ENCODE measurements at places on chromosomes 11 and 22.

DNA sequence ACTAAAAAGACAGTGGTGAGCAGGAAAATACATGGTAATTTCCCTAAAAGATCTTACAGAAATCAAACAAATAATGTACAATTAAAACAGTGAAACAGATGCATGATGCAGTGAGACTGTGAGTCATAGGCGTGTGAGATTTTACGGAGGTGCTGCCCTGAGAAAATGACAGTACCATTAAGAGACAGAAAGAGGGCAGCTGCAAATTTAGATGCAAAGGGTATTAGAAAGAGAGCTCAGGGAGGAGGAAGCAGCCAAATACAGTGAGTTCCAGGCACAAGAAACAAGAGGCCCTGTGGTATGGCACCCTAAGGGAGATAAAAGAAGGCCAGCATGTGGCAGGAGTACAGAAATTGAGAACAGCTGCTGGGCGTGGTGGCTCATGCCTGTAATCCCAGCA is 88.5 kb upstream of the FIBIN start:
- no peak for DNase-seq

- no peak for DNase-seq
Measured at GRCh38 chr22:48794906-48795305, 1032.8 kb downstream of the BRD1 start.

DNA sequence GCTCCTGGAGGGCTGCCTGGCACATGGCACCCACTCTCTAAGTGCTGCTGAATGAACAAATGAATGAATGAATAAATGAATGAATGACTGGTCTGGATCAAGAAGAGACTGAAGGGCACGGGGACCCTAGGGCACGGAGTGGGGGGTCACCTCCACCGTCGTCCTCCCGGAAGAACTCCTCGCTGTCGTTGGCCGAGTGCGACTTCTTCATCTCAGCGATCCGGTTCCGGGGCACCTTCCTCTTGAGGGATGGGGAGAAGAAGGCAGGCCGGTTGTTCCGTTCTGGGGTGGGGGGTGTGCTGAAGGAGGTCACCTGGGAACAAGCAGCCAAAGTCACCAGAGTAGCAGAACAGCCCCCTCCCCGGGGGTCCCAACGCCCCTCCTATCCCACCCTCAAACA is 36.0 kb downstream of the NUP50 start:
- no peak for DNase-seq

GRCh38 chr11:45182902-45183301 is 36.5 kb downstream of the PRDM11 start:
- no peak for DNase-seq

DNA sequence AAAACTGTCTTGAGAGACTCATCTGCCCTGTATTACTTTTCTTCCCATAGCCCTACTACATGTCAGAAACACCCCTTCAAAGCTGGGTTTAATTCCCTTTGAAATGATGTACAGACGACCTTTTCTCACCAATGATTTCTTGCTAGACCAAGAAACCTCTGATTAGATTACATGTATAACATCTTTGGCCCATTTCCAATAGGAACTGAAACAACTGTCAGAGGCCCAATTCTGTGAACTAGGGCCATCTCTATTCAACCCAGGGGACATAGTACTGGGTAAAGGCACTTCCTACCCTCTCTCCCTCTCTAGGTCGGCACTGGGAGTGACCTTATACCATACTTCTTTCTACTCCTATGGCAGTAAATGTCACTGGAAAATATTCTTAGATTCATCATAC is 19.4 kb downstream of the NPAT start:
- no peak for DNase-seq

DNA sequence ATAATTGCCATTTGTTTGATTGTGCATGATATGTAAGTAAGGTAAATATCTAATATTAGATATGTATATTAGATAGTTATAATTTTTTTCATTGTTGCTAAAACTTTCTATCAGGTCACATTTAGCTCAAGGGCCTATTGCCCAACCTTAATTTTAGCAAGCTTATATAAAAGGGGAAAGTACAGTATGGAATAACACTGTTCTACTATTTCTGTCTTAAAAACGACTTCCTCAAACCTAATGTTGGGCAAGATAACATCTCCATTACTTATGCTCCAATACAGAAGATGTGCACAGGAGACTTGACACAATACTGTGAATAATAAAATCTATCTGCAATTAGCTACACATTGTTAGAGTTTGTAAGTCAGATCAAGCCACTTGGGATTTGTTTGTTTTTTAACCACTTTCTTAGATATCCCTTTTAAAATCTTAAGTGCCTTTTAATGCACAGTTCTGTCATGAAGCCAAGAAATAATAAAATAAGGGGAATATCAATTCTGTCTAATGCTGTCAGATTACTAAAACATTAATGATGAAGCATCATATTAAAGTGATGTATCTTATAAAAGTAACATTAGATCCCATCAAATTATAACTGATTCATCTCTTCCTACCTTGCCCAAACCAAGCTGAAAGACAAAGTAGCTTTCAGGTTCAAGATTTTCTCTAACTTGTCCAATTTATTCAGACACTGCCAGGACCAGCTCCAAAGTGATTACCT is 98.1 kb downstream of the SIK3 start:
- DNase-seq: no peak

- no peak for DNase-seq
Measured at GRCh38 chr22:39536711-39537110, 4.2 kb upstream of the RPS19BP1 start.

- peak; percentile 90 for DNase-seq
Measured at GRCh38 chr22:48076008-48076407, 1313.6 kb downstream of the TBC1D22A start.

GRCh38 chr11:33443684-33444083 is 186.5 kb downstream of the HIPK3 start:
- no peak for DNase-seq

DNA sequence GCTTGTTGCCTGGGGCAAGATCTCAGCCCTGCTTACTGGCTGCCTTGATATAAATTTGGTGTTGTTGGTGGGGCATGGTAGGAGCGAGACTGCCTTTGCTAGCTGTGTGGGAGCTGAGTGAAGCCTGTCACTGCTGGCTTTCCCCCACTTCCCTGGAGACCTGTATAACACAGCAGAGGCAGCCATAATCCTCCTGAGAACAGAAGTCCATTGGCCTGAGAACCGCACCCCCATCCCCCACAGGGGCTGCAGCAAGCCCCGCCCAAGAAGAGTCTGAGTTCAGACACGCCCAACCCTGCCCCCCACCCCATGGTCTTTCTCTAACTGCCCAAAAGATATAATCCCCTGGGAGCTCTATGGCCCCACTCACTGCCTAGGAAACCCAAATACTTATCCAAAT is 39.2 kb upstream of the ARHGAP42 start:
- no peak for DNase-seq

- no peak for DNase-seq
Measured at GRCh38 chr22:42222140-42222539, 48.3 kb downstream of the TCF20 start.

DNA sequence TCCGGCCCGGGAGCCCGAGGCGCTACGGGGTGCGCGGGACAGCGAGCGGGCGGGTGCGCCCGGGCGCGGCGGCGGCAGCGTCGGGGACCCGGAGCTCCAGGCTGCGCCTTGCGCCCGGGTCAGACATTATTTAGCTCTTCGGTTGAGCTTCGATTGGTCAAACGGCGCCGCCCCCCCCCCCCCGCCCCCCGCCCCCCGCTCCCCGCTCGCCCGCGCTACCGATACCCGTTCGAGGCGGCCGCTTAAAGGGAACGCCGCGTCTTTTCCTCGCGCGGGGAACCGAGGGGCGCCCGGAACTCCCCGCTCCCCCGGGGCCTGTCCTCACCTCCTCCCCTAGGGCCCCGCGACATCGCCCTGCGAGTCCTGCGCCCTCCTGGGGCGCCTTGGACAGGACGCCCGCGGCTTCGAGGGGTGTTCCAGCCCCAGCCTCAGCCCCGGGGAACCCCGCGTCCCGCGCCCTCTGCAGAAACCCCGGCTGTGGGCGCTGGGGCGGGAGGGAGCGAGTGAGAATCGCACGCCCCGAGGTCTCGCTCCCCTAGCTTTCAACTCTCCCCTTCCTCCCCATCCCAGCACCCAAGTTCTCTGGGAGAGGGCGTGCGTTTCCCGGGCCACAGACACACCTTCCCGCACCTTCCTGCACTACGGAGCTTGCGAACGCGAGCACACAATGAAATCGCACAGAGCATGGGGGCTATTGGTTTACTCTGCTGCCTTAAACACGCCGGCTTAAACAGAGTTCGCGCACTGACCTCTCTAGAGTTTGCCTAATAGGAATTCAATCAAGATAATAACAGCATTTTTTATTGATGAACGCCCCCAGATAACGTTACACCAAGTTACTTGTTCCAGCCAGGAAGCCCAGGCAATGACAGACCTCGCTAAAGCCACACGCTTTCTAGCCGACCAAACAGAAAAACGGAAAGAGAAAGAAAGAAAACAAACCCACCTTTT is at the start of gene BDNF:
Gene BDNF (minus strand): TSS at position 105 of the 951 bp plus-strand sequence. CDS start 41,891 bp downstream, outside the sequence.
- DNase-seq: no peak

- DNase-seq: no peak
Measured at GRCh38 chr11:109791337-109791736, 301.9 kb upstream of the ZC3H12C start.

DNA sequence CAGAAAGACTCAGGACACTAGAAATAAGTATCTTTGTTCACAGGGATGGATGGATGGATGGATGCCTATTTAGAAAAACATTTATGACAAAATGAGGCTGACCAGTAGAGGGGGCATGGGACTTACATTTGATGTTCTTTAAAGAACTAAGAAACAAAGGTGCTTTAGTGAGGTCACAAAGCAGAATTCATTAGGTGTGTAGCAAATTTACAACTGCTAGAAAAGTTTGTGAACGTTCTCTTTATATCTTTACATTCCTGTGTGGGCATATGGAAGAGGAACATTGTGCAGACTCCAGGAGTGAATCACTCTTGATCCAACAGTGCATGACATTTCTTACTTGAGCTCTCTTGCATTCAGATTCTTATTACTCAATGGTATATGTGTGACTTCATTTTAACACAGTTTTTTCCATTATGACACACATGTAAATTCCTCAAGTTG is 15.8 kb upstream of the SIK2 start:
- DNase-seq: no peak

DNA sequence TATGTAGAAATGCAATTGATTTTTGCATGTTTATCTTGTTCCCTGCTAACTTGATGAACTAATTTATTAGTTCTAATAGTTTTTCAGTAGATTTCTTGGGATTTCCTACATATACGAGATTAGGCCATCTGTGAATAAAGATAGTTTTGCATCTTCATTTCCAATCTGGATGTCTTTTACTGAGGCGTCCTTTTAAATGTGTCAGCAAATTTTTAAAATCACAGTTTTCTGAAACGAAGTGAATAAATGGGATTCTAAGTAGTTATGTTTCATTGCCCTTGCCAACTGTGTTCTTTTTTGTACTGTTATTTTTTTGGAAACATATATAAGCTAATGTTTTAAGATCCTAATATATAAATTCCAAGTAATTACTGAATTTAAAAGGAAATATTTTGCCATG is 50.0 kb downstream of the CYP2R1 start:
- no peak for DNase-seq

GRCh38 chr11:129322941-129323340 is 52.7 kb upstream of the BARX2 start:
- DNase-seq: no peak

DNA sequence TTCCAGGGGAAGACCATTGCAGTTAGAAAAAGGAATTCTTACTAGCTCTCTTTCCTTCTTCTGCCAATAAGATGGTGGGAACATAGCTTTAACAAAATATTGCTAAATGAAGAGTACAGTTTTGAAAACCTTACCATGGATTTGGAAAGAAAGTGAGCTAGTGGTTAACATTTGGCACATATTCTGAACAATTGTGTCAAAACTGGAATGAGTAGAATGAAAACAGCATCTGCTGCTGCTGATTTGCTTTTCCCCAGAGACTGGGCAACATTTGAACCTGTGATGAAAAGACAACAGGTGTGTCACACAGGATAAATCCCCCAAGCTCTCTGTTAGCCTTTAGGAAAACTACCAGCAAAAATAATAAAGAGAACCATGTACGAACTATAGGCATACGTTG is 761.4 kb downstream of the KCNA4 start:
- peak; percentile 14 for DNase-seq

GRCh38 chr11:34067383-34068065 is 16.0 kb downstream of the CAPRIN1 start:
- no peak for DNase-seq

- DNase-seq: no peak
Measured at GRCh38 chr11:97746818-97747217, 1273.9 kb upstream of the CNTN5 start.

GRCh38 chr11:17714356-17714854 is 5.0 kb upstream of the MYOD1 start:
- DNase-seq: no peak

DNA sequence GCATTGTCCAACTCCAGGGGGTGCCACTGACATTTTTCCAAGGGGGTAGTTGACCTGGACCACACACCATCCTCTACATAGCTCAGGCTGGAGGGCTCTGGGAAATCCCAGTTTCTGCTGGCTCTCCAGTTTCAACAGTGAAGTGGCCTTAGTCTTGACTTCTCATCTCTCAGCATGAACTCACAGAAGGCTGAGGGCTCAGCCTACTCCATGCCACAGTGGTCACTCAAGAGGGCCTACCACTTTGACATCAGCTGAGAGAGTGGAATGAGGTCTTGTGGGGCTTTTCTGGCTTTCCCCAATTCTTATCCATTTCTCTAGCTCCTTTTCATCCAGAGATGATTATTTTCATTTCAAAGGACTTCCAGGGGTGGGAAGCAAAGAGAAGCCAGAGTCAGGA is 7.4 kb downstream of the HTR3A start:
- no peak for DNase-seq

- DNase-seq: no peak
Measured at GRCh38 chr11:114482114-114482513, 42.8 kb downstream of the REXO2 start.

DNA sequence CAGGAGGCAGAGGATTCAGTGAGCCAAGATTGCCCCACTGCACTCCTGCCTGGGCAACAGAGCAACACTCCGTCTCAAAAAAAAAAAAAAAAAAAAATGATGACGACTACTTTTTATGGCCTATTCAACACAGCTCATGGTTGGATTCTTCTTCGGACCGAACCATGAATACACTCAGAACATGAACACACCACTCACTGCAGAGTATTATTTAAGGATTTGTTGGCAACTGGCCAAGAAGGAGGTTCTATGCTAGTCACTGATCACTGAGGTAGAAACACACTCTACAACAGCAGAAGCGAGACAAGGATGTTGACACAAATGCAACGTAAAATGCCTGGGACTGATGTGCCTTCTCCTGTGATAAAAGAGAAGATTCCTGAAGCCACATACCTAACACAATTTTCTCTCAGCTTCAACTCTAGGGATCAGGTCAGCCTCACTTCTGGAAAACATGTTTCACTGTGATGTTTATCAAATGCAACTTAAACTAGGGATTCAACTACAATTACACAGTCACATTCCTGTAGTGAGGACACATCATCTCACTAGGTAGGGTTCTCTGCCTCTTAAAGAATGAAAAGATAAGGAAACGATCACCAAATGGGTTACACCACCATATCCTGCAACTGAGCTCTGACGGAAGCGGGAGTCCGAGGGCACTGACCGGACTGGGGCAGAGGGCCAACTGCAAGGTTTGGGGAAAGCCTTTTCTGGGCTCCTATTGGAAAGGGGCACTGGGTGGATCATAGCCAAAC is 82.5 kb downstream of the SGSM3 start:
- no peak for DNase-seq

GRCh38 chr11:35614939-35615569 is 3.2 kb upstream of the FJX1 start:
- DNase-seq: no peak

Measured in NCI-H524 treated with DMSO at 0.1 percent for 48 hours (cell line).